ENCODE measurements at places on chromosomes 6 and 20.

GRCh38 chr6:96795481-96795880 lies 41.8 kb downstream of the GPR63 start:
- no peak for DNase-seq

DNA sequence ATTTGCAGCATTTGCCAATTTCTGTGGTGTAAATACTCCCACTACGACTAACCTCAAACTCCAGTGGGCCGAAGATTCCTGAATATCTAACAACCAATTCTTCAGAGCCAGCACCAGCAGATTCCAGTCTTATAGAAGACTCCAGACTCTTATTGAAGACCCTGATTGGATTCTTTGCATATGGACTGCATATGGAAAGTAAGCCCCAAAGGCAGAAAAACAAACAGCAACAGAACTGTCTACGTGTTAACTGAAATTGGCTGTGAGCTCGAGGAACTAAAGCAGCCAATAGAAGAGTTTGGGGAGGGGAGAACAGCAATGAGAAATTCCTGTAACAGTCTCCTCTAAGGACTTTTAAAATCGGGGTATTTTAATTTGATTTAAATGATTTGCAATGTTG lies 19.7 kb upstream of the NRSN1 start:
- DNase-seq: no peak

GRCh38 chr6:113370508-113371502 lies 486.3 kb upstream of the MARCKS start:
- DNase-seq: no peak

DNA sequence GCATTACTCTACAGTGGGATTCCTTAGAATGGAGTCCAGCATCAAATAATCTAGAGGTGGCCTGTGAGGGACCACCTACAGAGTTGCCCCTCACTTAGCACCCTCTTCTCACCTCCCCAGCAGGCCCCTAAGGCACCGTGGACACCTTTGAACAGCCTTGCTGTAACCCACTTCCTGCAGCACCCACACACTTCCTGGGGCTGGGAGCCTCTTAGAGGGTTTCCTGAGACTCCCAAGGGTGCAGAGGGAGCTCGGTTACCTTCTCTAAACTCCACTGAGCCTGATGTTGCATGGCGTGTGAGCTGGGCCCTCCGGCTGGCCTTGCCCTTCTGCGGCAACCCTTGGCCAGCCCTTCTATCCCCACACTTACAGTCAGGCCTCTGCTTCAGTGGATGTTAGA lies 7.3 kb upstream of the SIRPG start:
- DNase-seq: no peak

- no peak for DNase-seq
Observed at GRCh38 chr6:108771421-108771820, 76.8 kb upstream of the ARMC2 start.

DNA sequence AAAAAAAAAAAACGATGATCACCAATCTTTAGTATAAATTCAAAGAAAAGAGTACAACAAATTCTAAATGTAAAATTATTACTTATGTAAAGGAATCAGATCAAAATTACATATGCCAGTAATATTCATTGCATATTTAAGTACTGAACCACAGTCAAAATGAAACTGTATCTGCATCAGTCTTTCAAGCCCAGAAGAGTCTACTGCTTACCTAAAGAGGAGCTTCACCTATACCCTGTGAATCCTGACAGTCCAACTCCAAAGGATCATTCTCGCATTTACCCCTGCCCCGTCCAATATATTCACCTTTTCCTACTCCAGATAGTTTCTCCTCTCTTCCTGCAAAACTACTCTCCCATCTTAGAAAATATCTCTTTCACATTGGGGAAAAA lies 9.2 kb downstream of the ATG5 start:
- no peak for DNase-seq

- no peak for DNase-seq
Observed at GRCh38 chr6:31020057-31020456, 9.8 kb downstream of the MUC22 start.

GRCh38 chr6:119327810-119328209 lies 21.8 kb downstream of the MAN1A1 start:
- no peak for DNase-seq

- no peak for DNase-seq
Observed at GRCh38 chr6:99393366-99393697, 663 bp downstream of the COQ3 start.

DNA sequence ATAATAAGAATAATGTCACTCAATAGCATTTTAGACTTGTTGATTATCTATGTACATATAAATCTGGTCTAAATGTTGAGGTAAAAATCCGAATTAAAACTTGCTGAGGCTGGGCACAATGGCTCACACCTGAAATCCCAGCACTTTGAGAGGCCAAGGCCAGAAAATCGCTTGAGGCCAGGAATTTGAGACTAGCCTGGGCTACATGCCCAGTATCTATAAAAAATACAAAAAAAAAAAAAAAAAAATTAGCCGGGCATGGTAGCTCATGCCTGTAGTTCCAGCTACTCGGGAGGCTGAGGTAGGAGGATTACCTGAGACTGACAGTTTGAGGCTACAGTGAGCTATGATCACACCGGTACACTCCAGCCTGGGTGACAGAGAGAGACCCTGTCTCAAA lies 34.2 kb upstream of the SUPT3H start:
- DNase-seq: no peak

DNA sequence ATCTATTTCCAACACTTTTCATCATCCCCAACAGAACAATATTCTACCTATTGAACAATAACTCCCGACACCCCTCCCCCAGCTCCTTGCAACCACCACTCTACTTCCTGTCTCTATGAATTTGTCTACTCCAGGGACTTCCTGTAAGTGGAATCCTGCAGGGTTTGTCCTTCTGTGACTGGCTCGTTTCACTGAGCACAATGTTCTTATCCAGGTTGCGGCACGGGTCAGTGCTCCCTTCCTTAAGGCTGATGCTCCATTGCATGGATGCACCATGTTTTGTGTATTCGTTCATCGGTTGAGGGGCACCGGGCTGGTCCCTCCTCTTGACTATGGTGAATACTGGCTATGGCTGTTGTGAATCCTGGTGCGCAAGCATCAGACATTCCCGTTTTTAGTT lies 163.2 kb downstream of the TBXT start:
- no peak for DNase-seq

- DNase-seq: no peak
Observed at GRCh38 chr6:146287691-146288369, 255.8 kb upstream of the RAB32 start.

- DNase-seq: no peak
Observed at GRCh38 chr20:10730629-10731183, 56.9 kb upstream of the JAG1 start.

DNA sequence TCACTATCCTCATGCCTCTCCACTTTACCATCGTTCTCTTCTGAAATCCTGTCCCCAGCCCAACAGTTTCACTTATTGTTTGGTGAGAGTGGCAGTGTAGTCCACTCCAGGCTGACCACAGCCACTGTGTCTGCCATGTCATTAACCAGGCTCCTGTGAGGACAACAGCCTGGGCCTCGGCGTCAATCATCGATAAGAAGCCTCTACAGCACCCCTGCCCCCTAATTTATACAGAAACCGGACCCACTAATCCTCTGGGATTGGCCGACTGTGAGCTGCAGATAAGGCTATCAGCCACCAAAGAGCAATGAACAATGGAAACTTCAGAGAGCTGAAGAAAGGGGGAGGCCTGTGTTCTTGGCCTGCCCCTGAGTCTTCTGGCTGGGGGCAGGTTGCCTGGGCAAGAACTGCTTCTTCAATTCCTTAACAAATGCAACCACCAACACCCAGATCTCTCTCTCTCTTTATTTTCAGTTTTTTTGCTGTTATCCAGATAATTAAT lies 3.4 kb downstream of the EGFL8 start:
- no peak for DNase-seq

DNA sequence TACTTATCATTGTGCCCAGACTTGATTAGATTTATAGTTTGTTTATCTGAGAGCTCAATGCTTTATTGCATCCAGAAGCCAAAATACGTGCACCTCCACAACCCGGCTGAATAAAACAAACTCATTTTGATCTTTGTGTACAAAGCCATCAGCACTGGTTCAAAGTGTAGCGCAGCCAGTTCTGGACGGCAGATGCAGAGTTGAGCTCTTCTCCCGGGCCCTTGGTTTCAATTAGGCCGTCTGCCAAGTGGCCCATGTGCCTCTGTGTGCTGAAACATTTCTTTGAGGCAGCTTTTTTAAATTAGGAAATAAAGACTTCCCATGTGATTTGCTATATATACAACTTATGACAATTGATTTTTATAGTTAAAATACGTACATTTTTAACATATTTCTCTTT lies 96.2 kb upstream of the RSPO3 start:
- DNase-seq: no peak

DNA sequence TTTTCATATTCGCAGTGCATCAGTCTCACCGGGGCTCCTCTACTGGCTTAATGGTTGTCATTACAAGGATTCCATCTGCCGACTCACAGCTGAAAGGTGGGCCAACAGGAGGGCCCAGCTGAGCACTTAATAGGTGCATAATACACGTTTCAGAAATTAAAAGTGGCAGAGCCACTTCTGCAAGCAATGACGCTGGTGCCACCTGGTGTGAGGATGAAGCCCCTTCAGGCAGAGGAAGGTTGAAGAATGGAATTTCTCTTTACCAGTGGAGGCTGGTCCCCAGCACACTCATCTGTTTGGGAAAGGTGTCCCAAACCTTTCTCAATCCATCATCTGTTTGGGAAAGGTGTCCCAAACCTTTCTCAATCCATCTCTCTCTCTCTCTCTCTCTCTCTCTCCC lies 8.2 kb upstream of the STMND1 start:
- no peak for DNase-seq

DNA sequence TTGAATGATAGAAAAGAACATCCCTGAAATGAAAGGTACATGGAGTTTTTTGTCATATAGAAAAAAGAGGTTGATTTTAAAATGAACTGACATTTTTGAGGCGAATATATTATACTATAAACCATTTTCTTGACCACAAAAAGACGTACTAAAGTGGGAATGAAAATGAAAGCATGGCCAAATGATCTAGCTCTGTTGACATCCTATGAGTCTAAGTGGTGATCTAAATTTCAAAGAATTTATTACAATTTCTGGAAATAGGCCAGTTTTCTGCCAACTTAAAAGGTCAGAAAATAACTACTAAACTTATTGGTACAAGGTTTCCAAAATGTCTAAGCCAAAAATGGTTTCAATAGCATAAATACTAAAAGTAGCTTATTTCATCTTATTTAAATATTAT lies 536.8 kb downstream of the EYS start:
- no peak for DNase-seq

- no peak for DNase-seq
Observed at GRCh38 chr6:132161283-132161682, 210.1 kb upstream of the CCN2 start.

GRCh38 chr6:158517581-158517980 lies 42.3 kb upstream of the TMEM181 start:
- no peak for DNase-seq
